ENCODE measurements at places on chromosomes 16 and 17.

DNA sequence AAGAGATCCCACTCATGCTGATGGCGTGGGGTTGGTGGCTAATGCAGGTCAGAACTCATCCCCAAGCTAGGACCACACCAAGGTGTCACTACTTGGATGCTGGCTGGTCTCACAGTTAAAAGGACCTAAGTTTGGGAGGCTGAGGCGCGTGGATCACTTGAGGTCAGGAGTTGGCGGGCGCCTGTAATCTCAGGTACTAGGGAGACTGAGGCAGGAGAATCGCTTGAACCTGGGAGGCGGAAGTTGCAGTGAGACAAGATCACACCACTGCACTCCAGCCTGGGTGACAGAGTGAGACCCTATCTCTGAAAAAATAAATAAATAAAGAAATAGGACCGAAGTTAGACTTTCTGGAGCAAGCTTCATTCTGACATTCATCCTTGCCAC lies 6.6 kb upstream of the CDC42EP4 start:
- no peak for DNase-seq

- DNase-seq, result no peak
These were observed 728 bp upstream of the NMT1 start for GRCh38 chr17:45060382-45060796.

DNA sequence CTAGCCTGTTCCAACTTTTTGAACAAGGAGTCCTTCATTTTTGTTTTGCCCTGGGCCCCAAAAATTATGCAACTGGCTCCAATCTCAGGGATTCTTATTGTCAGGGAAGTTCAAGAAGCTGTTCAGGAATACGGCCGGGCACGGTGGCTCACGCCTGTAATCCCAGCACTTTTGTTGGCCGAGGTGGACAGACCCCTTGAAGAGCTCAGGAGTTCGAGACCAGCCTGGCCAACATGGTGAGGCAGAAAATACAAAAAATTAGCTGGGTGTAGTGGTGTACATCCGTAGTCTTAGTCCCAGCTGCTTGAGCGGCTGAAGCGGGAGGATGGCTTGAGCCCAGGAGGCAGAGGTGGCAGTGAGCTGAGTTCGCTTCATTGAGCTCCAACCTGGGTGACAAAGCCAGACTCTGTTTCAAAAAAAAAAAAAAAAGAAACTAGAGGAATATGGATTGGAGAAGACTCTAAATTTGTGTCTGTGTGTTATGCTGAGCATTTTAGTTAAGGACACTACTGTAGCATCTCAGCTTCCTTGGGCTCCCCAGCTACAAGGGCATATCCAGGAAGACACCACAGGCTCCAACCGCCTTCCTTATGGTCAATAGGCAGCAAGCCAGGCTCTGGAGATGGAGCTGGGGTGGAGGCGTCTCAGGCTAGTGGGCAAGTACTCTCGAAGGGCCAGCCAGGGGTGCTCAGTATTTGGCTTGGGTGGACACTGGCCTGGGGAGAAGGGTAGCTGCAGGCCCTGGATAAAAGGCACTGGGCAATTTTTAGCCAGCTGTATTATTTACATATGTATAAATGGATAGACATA lies 56.8 kb upstream of the CREBBP start:
- DNase-seq, result no peak

DNA sequence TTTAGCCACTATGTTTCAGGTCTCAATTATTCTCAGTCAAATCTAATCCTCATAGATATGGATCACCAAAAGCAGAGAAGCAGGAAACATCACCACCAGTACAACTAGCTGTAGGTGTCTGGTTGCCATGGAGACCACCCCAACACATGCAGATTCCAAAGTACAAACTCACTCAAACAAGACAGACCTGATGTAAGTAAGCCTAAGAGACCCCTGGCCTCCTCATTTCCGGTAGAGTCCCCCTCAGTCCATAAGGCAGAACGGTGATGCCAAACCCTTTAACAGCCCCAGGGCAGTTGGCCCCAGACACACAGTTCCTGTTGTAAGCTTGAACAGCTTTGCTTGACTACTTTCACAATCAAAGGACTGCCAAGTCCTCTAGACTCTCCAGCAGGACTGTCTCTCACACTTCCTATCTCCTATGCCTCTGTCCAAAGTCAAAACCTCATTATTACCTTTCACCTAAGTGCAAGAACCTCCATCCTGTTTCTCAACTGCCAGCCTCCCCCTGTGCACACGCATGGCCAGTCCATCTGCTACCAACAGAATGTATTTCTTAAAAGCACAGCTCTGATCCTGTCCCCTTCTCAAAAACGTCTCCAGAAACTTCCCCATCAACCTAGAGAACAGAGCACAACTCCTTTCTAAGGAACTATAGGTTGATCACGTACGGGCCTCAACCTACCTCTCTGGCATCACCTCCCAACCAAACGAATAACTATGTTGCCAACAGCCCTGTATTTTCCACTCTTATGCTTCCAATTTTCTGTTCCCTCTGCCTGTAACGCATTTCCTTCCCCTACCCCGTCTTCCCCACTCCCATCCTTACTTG lies 23.9 kb downstream of the SLC39A11 start:
- DNase-seq, result no peak

- no peak for DNase-seq
These were observed 244.0 kb downstream of the CPPED1 start for GRCh38 chr16:12559714-12560113.

DNA sequence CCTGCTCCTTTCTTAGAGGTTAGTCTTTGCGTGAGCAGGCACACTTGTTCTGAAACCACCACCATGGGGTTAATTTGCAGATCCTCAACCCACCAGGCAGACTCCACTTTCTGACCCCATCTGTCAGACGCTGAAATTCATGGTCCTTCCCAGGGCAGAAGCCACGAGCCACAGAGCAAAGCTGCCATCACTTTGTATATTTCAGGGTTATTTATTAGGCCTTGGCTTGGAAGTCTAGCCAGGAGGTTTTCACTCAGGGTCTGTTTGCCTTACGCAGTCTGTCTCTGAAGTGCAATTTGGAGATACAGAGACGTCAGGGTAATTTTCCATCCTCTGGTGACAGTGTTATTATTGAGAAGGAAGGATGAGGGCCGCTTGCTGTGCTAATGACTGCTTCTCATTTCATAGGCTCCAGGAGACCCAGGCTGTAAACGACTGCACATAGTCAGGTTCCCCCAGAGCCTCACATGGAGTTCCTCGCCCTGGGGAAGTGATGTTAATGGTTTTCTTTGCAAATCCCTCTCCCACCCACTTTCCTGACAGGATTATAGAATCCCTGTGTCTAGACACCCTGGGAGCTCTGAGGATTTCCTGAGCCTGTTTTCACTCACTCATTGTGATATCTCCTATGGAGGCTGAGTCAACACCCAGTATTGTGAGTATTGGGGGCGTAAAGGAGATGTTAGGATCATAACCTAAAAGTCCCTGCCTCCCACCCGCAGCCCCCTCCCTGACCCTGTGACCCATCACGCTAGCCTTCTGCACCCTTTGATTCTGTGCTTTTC lies 269.0 kb downstream of the ABCC12 start:
- DNase-seq, result no peak

GRCh38 chr17:7079581-7080455 lies at the start of gene CLEC10A:
Gene CLEC10A, minus strand, starts transcription at chr17:7080251. Its CDS starts 1,439 bp downstream, at chr17:7078812.
- no peak for DNase-seq

GRCh38 chr16:7921345-7921744 lies 588.7 kb downstream of the RBFOX1 start:
- no peak for DNase-seq

DNA sequence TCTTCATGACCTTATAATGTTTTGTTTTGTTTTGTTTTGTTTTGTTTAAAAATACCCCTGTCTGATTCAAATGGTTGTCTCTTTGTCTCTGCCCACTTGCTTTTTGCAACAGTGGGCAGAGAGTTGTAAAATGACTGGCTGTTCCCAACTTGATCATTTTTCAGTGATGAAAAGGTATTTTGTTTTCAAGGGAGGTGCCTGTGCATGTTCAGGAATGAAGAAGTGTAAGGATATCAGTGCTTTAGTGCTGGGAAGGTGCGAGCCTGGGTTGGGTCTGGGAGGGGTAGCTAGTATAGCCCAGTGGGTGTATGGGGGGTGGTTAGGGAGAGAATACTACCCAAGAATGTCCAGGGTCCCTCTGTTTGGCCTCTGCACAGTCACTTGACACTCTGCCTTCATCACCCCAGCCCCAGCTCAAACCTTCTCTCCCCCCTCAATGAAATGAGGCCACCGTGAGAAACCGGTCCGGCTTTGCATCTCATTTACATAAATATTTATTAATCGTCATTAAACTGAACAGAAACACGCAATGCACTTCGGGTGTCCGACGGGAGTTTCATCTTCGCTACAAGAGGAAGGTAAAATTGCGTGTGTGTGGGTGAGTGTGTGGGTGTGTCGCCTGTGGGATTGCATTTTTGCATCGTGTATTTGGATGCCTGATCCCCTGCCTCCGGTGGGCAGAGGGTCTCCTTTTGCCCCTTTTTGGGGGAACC lies 4.3 kb downstream of the NEUROD2 start:
- DNase-seq, result no peak

DNA sequence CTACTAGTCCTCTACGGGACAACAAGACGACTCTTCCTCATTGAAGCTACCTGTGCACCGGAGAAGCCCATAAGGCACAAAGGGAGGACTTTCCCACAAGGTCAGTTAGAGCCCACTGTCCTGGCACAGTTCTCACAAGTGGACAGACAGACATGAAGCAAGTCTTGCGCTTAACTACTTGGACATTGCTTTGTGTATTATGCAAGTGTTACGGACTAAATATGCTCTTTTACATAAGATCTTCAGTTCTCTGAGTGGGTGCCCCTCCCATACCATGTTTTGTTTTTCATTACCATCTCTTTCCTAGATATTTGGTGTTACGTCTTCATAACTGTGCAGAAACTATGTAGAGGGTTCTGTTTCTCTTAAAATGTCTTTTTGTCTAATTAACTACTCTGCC lies 18.1 kb downstream of the ANKRD40CL start:
- no peak for DNase-seq

GRCh38 chr17:4345581-4346252 lies 20.8 kb downstream of the UBE2G1 start:
- no peak for DNase-seq
